ENCODE measurements at places on chromosomes 11 and 22.
A peak's percentile ranks its signal among the peaks of the same experiment; 100 is the strongest.

DNA sequence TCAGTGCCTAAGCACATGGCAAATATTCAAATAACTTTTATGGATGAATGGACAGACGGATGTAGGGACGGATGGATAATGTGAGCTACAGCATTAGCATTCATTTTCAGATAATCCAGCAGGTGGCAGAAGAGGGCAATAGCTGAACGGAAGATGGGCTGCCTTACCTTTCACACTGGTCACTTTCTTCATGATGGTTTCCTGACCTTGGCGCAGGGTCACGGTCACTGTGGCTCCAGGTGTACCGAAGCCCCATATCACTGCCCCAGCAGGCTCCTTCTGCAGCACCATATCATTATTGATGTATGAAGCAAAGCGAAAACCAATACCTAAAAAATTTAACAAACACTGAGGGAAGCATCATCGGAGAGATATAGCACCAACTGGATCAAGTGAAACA is 4.3 kb downstream of the SIAE start:
- H3K4me1 ChIP-seq, result peaks cover 28% of the 10 kb centered on the region
- H3K27ac ChIP-seq, result no peak overlapping the region
- H3K27me3 ChIP-seq, result no peaks in the 10 kb centered on the region
- DNase-seq, result peak; percentile 73
- no peak overlapping the region for H3K4me3 ChIP-seq

DNA sequence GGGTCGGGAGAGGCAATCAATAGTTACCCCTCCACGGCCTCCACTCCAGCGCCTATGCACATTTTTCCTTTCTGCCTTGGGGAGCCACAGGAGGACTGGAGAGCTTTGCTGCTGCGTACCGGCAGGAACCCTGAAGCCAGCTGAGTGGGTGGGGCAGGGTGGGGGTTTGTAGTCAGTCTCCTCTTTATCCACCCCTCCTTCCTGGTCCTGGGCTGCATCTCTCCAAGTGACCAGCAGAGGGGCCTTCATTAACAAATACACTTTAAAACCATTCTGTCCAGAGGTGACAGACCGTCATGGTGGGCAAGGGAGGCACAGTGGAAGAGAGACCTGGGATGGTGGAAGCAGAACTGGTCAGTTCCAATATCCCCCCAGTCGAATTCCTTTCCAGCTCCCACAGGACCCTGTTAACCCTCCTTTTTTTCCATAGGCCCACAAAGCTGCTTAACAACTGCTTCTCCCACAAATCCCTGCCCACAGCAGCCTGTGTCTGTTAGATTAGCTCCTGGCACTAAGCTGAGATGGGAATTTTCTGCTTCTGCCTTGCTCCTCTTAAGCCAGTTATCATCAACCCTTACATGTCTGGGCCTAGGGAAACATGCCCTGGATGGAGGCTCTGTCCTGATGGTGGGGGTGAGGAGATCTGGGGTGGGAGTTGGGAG is 3.9 kb upstream of the ABCG4 start:
- peak; percentile 55 for DNase-seq
- H3K27me3 ChIP-seq, result peaks cover 24% of the 10 kb centered on the region
- H3K4me1 ChIP-seq, result peaks cover 19% of the 10 kb centered on the region
- no peak overlapping the region for H3K4me3 ChIP-seq

GRCh38 chr11:101444164-101444563 is 139.6 kb downstream of the TRPC6 start:
- no peaks in the 10 kb centered on the region for H3K36me3 ChIP-seq
- H3K4me3 ChIP-seq, result no peak overlapping the region
- no peak overlapping the region for H3K27ac ChIP-seq
- no peaks in the 10 kb centered on the region for H3K27me3 ChIP-seq
- no peak for DNase-seq

- no peaks in the 10 kb centered on the region for H3K27me3 ChIP-seq
- H3K4me1 ChIP-seq, result peaks cover 10% of the 10 kb centered on the region
- no peaks in the 10 kb centered on the region for H3K36me3 ChIP-seq
- no peak overlapping the region for H3K4me3 ChIP-seq
- no peak overlapping the region for H3K27ac ChIP-seq
These were observed 16.8 kb downstream of the TREH start for GRCh38 chr11:118662401-118663271.

- H3K27ac ChIP-seq, result peak overlapping the region; percentile 3
- peak; percentile 40 for DNase-seq
- H3K36me3 ChIP-seq, result no peaks in the 10 kb centered on the region
- no peaks in the 10 kb centered on the region for H3K27me3 ChIP-seq
- H3K4me3 ChIP-seq, result no peak overlapping the region
- peaks cover 41% of the 10 kb centered on the region for H3K4me1 ChIP-seq
These were observed 13.4 kb downstream of the PACSIN2 start for GRCh38 chr22:43001271-43002201.

DNA sequence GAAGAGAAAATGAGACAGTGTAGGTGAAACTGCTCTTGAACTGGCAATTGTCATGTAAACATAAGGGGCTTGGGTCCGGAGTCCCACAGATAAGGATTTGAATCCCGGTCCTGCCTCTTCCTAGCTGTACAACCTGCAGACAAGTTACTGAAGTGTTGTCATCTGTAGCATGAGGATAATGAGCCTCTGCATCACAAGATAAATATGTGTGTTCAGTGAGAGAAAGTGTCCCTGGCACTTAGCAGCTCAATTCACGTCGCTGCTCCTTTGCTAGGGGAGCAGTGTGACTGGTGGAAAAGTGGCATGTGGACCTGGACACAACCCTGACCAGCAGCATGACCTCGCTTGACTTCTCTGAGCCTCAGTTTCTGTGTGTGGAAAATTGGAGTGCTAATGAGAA is 73.7 kb upstream of the NECTIN1 start:
- no peak for DNase-seq
- H3K36me3 ChIP-seq, result no peaks in the 10 kb centered on the region
- no peaks in the 10 kb centered on the region for H3K27me3 ChIP-seq
- H3K4me3 ChIP-seq, result no peak overlapping the region
- no peak overlapping the region for H3K27ac ChIP-seq

- H3K27ac ChIP-seq, result no peak overlapping the region
- peaks cover 3% of the 10 kb centered on the region for H3K27me3 ChIP-seq
- DNase-seq, result no peak
- no peaks in the 10 kb centered on the region for H3K36me3 ChIP-seq
These were observed 50.6 kb upstream of the SLC22A12 start for GRCh38 chr11:64540428-64540825.

DNA sequence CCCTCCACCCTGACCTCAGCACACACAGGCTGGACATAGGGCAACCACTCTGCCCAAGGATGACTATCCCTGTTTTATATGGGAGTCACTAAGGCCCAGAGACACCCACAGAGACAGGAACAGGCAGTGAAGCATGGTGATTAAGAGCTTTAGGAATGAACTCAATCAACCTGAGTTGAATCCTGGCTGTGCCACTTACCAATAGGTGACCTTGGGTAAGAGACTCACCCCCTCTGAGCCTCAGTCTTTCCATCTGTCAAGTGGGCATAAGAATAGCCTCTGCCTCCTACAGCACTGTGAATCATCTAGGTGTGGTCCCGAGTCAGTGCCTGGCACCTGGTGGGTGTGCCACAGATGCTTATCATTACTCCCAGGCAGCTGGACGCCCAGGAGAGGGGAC is 6.8 kb downstream of the CRYBB1 start:
- H3K4me3 ChIP-seq, result no peak overlapping the region
- no peak for DNase-seq
- no peak overlapping the region for H3K27ac ChIP-seq
- H3K4me1 ChIP-seq, result peaks cover 18% of the 10 kb centered on the region
- no peaks in the 10 kb centered on the region for H3K36me3 ChIP-seq
- no peaks in the 10 kb centered on the region for H3K27me3 ChIP-seq

- no peaks in the 10 kb centered on the region for H3K4me1 ChIP-seq
- no peaks in the 10 kb centered on the region for H3K27me3 ChIP-seq
- DNase-seq, result no peak
- H3K36me3 ChIP-seq, result no peaks in the 10 kb centered on the region
- H3K4me3 ChIP-seq, result no peak overlapping the region
These were observed 655.7 kb upstream of the KIRREL3 start for GRCh38 chr11:127656116-127656836.

- H3K4me3 ChIP-seq, result no peak overlapping the region
- H3K27me3 ChIP-seq, result peaks cover 42% of the 10 kb centered on the region
- DNase-seq, result no peak
- no peaks in the 10 kb centered on the region for H3K36me3 ChIP-seq
- no peak overlapping the region for H3K27ac ChIP-seq
- H3K4me1 ChIP-seq, result peaks cover 19% of the 10 kb centered on the region
These were observed 55.1 kb downstream of the CYTH4 start for GRCh38 chr22:37337204-37337943.

DNA sequence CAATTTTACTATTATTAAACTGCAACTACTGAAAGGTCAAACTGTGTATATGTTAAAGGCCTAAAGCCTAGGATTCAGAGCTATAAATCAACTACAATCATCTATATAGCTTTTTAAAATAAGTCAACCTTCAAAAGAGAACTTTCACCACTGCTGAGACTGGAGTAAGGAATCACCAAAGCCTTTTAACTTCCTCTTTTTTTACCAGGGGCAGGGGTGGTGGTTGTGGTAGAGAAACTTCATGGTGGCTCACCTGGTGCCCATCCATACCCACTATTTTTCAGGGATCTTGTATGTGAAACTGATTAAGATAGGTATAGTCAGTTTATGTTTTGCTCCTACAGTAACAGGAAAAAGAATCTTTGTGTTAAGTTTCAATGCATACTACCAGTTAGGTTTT is 31.5 kb downstream of the TSG101 start:
- H3K36me3 ChIP-seq, result peaks cover 2% of the 10 kb centered on the region
- H3K27me3 ChIP-seq, result no peaks in the 10 kb centered on the region

All from B cell (primary cell).